ENCODE measurements at places on chromosomes 1 and 21. TPM values are rescaled to one million over a fixed set of nuclear protein-coding genes. Genes with fewer than 3 reads are reported as not detected.

THEM5 gene
- not detected for total RNA-seq

SPATA17 gene
- total RNA-seq = not detected

GRCh38 chr1:231847612-231848397, 221.2 kb downstream of the DISC1 start:
- no peak overlapping the region for H3K27ac ChIP-seq
- H3K27me3 ChIP-seq = no peaks in the 10 kb centered on the region
- H3K4me1 ChIP-seq = peaks cover 7% of the 10 kb centered on the region

HSPG2 gene
- 3.9 TPM for total RNA-seq

FOXE3 gene
- total RNA-seq = not detected

All from activated T-helper 2 cell treated with anti-CD3 and anti-CD28 coated beads, Interferon-gamma antibody, Interleukin-2, Interleukin-4, amounts not matched to agents 10 μg/mL and 5 μg/mL and 100 μg/mL, durations not matched to agents 14 hours and 24 hours and 36 hours (primary cell).